ENCODE measurements at places on chromosomes 6 and 20.

DNA sequence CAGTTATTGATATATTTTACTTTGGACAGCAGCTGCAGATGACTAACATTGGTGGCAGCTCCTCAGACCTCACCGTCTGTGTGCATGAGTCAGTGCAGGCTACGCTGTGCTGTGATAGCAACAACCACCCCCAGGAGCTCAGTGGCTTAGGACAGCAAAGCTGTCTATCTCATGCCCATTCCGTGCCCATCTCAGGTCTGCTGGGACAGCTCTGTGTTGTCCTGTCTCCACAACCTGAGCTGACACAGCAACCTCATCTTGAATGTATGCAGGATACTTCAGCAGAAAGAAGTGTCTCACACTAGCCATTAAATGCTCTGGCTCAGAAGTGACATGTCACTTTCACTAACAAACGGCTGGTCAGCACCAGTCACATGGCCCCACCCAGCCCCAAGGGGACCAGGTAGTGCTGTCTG is 47.7 kb downstream of the BANF2 start:
- peak; percentile 84 for DNase-seq

GRCh38 chr20:22807045-22807444 is 222.7 kb upstream of the FOXA2 start:
- DNase-seq: no peak

DNA sequence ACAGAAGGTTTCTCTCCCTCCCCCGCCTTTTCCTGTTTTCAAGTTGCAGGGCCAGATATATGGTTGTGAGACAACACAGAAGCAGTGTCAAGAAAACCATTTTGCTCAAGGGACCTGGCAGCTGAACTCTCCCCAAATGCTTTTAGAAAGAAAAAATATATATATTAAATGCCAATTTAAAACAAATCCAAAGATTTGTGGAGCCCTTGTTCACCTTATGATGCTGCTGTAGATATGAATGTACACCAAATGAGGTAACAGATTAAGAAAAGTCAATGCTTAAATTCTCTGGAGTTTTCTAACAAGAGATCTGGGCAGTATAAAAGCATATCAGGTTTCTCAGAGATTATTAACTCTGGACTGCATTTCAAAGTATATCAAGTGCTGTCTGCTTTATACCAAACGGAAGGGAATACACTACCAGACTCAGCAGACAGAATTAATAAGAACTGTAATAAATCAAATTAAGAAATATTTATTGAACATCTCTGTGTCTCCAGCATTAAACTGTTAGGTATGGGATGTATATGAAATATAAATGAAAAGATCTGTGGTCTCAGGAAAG is 357.5 kb downstream of the HDGFL1 start:
- DNase-seq: no peak

GRCh38 chr6:20866036-20866435 is 331.8 kb downstream of the CDKAL1 start:
- DNase-seq: no peak

DNA sequence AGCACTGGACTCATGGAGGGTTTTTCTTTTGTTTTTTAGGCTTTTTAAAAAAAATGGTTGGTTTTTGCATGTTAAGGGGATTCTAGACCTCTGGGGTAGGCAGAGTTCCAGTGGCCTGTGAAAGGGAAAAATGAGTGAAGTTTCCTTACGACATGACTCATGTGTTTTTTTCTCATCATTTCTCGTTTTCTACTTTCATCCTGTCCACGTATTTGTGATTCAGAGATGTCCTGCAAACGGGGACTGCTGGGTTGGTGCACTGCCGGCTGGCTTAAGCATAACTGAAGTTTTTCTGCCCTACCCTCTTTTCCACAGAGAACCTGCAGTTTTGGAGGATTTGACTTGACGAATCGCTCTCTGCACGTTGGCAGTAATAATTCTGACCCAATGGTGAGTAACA is 182.3 kb downstream of the SASH1 start:
- peak; percentile 79 for DNase-seq

DNA sequence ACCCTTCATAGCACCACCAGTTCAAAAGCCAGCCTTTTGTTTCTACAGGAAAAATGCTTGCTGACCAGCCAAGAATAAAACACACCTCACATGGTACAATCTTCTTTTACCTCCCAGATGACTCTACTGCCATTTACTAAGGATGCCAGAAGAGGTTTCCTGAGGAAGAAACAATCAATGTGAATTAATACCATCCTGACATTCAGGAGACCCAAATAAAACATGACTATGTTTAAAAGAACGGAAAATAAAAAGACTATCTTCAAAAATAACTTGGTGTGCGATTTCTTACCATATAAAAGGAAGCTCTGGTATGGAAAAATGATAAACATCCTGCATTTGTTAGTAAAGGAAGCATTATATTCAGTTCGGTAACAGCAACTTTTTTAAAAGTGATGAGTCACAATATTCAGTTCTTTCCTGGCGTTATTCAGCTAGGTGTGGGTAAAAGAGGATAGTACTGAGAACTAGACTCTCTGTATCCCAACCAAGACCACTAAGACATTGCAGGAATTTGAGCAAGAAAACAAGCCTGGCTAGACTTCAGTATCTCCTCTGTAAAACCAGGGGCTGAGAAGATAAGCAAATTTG is 16.3 kb downstream of the COL21A1 start:
- no peak for DNase-seq

- DNase-seq: no peak
Measured at GRCh38 chr6:53241938-53242337, 93.3 kb upstream of the GCM1 start.

DNA sequence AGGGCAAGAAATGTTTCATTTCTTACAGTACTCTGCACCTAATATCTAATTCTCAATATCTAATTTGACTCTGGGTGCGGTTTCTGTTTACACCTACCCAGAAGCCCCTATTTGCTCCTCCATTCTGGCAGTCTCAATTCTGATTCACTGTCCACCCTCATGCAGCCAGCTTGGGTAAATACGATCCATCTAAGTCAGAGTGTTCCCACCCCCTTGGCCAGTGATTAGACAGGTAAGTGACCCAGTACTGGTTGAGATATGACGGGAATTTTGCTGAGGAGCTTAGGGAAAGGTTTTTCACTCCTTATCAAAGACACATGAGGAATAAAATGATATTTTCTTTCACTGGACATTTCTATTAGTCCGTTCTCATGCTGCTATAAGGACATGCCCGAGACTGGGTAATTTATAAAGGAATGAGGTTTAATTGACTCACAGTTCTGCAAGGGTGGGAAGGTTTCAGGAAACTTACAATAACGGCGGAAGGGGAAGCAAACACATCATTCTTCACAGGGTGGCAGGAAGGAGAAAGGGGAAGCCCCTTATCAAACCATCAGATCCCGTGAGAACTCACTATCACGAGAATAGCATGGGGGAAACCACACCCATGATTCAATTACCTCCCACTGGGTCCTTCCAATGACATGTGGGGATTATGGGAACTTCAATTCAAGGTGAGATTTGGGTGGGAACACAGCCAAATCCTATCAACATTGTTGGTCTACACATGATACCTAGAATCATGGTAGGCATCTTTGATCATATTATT is 29.4 kb downstream of the GLO1 start:
- no peak for DNase-seq

GRCh38 chr20:25254986-25255680 is 7.2 kb downstream of the PYGB start:
- no peak for DNase-seq

DNA sequence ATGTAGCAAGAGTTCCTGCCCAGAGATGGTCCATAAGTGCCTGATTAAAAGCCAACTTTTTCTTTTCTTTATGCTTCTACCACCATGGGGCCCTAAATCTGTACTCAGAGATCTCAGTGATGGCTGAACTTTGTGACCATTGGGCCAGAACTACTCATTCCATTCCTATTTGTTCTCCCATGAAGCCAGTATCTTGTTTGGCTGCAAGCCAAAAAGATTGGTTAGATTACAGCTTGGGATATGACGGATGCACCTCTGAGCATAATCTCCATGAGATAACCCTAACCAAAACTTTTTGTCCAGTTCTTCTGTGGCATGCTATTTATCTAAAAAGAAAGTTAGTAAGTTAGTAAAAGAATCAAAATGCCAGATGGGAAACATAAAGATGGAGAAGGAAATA is 72.2 kb downstream of the PLCB4 start:
- DNase-seq: no peak

- DNase-seq: no peak
Measured at GRCh38 chr20:14312001-14312400, 25.4 kb downstream of the FLRT3 start.

DNA sequence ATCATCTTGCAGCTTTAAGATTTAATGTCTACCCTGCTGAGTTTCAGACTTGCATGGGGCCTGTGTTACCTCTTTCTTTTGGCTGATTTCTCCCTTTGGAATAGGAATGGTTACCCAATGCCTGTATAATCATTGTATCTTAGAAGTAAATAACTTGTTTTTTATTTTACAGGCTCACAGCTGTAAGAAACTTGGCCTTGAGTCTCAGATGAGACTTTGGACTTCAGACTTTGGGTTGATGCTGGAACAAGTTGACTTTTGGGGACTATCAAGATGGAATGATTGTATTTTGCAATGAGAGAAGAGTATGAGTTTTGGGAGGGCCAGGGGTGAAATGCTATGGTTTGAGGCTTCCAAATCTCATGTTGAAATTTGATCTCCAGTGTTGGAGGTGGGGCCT is 34.9 kb upstream of the CAP2 start:
- no peak for DNase-seq

- peak; percentile 66 for DNase-seq
Measured at GRCh38 chr20:63574156-63574828, at the start of gene HELZ2. TSS of gene HELZ2 (minus strand) at chr20:63574239. CDS start at chr20:63572385, 1,854 bp downstream.

- DNase-seq: peak; percentile 98
Measured at GRCh38 chr6:37630281-37630799, 67.3 kb downstream of the MDGA1 start.

DNA sequence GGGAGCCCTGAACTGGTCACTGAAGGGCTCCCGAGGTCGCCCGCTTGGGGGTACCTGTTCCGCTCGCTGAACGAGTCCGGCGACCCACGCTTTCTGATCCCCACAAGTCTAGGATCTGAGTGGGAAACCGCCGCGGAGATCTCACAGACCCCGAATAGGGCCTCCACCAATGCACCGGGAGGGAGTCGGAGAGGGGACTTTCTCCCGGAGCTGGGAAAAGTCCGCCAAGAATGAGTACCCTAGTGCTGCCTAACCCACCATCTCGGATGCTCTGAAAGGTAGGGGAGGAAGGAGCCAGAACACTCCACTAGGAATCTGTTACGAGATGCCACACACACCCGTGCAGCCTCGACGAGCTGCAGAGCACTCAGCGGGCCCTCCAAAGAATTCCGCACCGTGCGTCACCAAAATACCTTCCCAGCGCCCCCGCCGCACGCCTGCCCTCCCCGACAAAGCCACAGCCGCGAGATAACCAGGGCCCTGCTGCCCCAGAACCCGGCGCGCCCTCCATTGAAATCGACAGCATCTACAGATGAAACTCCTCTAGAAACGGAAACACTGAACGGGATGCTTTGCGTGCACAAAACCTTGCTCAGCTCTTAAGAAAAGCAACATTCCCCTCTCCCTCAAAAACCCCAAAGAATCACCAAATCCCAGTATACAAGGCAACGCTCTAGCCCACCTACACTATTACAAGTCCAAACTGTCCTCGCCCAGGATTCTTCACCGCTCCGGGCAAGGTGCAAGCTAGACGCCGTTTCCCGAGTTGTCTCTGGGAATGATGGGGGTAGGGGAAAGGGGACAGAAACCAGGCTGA is 686 bp downstream of the COL12A1 start:
- DNase-seq: peak; percentile 85

GRCh38 chr6:160041608-160042007 is 72.7 kb downstream of the IGF2R start:
- peak; percentile 77 for DNase-seq

- DNase-seq: no peak
Measured at GRCh38 chr6:138769102-138769676, 4.4 kb upstream of the CCDC28A start.

DNA sequence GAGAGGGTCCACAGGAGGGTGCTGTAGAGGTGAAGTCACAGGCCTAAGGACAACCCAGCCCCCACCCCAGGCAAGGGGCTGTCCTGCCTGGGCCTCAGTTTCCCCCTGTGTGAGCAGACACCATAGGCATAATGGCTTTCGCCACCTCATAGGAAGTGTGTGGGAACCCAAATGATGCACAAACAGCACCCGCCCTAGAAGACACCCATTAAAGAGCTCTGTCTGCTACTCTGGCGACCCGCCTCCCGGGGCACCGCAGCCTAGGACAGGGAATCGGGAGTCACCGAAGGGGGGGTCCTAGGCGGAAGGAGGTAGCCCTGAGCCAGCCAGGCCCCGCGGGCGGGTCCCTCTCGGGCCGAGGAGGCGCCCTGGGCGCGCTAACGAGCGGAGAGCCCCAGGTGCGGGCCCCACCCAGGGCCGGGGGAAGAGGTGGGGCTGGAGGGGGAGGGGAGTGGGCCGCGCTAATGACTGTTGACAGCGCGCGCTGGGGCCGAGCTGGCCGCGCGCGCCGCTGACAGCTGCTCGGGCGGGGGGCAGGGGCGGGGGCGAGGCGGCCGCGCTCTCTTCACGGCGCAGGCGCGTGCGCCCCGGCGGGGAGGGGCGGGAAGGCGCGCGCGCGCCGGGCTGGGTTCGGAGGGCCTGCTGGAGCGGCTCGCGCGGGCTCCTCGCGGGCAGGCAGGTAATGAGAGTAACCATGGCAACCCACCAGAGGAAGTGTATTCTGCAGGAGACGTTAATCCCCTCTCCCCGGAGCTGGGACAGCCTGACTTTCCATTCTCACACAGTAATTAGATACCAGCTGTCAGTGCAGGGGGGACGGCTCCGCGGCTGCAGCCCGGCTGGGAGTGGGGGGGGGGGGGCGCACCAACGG is 48.9 kb downstream of the NOL4L start:
- DNase-seq: no peak

- DNase-seq: no peak
Measured at GRCh38 chr20:47710665-47711045, 74.6 kb downstream of the SULF2 start.

DNA sequence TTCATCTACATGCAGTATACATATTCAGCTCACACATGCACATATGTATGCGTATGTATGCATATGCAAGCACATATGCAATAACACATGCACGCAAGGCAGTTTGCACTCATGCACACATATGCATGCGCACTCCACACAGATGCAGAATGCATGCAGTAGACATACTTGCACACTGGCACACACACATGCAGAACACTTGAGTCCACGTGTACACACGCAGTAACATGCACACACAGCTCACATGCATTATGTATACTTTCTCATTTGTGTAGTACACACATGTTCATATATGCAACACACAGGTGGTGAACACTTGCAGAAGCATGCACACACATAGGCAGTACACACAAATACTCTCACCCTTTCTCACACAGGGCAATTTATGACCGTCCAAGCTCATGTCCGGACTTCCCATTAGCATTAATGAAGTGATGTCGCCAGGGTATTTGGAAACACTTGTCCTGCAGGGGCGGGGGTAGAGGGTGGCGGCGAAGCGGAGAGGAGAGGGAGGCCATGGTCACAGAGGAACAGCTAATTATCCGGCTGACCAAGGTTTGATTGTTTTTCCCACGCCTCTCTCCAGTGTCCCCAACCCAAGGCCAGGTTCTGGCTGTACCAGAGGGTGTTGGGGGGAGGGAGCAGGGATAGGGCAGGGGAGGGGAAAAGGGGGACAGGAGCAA is 91.3 kb downstream of the VEGFA start:
- DNase-seq: no peak
